CD14-positive monocyte (primary cell): ENCODE measurements at places on chromosomes 7 and 10. TPM values are rescaled to one million over a fixed set of nuclear protein-coding genes. Genes with fewer than 3 reads are reported as not detected.

The TDRD1 gene
- polyA plus RNA-seq: not detected

The FAM25C gene
- not detected for polyA plus RNA-seq

- DNase-seq: no peak
Observed at GRCh38 chr7:136326045-136326609, 349.0 kb upstream of the MTPN start.

DNA sequence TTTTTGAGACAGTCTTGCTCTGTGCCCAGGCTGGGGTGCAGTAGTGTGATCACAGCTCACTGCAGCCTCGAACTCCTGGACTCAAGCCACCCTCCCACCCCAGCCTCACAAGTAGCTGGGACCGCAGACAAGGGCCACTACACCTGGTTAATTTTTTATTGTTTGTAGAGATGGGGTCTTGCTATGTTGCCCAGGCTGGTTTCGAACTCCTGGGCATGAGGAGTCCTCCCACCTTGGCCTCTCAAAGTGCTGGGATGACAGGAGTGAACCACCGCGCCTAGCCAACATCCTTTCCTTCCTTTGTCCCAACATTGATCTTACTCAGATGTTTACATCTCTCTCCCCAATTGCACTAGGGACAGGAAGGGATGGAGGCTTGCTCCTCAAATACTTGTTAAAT is 3.3 kb downstream of the GTF2IRD1 start:
- DNase-seq: no peak
